ENCODE measurements at places on chromosomes 1 and 21.

- DNase-seq, result no peak
Observed at GRCh38 chr1:91857557-91858239, 28.3 kb downstream of the TGFBR3 start.

- DNase-seq, result no peak
Observed at GRCh38 chr1:114756009-114756892, 1.5 kb downstream of the CSDE1 start.

DNA sequence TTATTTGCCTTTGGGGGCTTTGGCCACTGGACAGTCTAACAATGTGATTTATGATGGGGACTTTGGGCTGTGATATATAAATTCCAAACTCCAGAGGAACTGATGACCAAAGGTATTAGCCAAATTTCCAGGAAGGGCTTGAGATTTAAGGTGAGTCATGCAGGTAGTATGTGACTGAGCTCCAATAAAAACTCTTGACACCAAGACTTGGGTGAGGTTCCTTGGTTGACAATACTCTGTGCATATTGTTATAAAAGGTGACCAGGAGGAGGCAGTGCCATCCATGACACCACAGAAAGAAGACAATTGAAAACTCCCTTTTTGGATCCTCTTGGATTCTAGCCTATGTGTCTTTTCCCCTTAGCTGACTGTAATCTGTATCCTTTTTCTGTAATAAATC lies 392.7 kb upstream of the LRRC7 start:
- no peak for DNase-seq

DNA sequence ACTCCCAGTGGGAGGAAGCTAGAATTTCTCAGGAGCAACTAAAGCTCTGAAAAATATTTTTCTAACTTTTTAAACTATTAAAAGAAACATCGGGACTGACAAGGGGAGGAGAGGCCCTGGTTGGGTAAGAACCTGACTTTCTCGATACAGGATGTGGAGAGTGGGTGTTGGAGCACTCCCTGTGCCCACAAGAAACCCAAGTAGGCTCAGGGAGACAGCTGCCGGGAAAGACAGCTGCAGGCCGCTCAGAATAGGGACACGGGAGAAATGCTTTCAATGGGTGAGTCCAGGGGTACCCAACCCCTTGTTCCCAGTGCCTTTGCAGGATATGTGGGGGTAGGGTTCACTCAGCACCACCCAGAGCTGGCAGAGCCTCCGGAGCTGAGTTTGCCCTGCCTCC lies 43.6 kb downstream of the PLEKHA6 start:
- DNase-seq, result no peak

DNA sequence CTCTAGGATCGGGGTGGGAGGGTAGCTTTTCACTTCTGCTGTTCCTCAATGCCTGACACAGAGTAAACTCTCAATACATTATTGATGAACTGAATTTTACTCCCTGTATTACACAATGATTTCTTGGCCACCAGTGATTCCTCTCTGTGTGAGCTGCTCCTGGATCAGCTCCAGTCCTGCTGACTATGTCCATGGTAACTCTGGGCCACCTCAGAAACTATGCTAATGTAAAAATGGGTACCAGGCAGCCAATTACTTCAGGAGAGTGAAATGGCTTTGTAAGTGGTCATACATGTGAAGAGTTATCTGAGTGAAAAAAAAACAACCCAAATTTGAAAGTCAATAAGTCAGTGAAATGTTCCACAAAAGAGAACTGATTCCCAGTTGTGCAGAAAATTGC lies 311.0 kb downstream of the KCNH1 start:
- DNase-seq, result no peak

DNA sequence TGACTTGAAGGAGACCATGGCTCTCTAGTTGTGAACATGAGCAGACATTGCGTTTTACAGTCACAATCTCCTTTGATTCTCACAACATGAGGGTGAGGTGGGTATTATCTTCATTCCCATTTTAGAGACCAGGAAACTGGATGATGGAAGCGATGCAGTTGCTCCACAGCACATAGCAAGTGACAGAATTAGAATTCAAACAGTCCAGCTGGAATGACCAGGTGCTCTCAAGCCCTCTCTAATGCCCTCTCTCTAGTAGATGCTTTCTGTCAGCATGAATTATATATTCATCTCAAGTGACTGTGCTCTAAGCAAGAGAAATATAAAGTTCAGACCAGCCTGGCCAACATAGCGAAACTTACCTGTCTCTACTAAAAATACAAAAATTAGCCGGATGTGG lies 9.8 kb upstream of the KIF1B start:
- no peak for DNase-seq

GRCh38 chr1:164611754-164612642 lies 53.0 kb downstream of the PBX1 start:
- peak; percentile 80 for DNase-seq

DNA sequence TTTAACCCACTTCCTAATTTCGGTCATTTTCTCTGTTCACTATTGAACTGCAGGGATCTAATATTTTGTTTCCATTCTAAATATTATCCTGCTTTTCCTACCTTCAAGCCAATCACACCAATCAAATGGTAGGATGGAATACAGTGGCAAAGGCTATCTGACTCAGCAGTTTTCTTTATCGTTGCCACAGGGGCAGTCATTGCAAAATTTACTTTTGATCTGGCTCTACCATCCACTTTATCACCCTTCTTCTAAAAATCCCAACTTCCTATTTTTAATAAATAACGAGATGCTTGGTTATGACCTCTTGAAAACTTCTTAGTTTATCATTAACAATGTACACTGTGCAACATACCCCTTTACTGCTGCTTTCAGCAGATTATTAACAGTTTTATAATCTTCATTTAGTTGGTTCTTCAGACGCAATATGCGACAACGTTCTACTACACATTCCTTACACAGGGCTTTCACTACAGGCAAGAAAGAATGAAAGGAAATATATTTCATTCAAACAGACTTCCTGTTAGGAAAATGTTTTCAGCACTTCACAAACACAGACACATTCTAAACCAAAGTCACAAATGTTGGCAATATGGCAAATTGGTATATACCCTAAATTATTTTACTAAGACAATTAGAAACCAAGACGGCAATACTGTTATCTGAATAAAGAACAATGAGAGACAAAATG lies 52.3 kb upstream of the RAP1GAP start:
- DNase-seq, result no peak

- no peak for DNase-seq
Observed at GRCh38 chr1:15261155-15262002, 14.4 kb downstream of the FHAD1 start.

DNA sequence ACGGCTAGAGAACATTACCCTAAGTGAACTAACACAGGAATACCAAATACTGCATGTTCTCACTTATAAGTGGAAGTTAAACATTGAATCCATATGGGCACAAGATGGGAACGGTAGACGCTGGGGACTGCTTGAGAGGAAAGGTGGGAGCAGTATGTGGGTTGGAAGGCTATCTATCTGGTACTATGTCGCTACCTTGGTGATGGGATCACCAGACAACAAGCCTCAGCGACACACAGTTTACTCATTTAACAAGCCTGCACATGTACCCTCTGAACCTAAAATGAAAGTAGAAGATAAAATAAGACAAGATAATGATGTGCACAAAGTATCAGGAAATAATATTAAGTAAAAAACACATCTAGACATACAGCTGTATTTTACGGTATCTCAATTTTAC lies 819 bp downstream of the PYHIN1 start:
- DNase-seq, result no peak

- DNase-seq, result no peak
Observed at GRCh38 chr1:77412820-77413530, 131.2 kb downstream of the AK5 start.

DNA sequence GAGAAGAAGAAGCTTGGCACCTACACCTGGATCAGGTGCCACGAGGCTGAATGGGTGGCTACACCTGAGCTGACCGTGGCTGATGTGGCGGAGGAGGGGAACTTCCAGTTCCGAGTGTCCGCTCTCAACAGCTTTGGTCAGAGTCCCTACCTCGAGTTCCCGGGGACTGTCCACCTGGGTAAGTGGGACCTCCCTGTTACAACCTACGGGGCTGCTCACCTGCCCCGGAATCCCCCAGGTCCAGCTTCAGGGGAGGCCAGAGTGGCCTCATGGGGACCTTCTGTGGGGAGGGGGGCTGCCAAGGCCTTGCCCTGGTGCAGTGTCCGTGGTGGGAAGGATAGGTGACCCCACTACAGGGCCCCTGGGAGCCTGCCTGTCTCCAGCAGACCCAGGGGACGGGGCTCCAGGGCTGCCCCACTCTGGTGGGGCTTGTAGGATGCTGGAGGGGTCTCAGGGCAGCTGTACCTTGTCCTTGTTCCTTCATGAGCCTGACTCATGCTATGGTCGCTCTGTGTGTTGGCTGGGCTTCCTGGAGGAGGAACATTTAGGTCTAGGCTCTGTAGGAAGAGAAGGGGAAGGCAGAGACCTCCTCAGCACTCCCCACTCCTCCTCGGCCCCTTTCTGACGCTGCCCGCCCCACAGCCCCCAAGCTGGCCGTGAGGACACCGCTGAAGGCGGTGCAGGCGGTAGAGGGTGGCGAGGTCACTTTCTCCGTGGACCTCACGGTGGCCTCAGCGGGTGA lies 7.2 kb downstream of the OBSCN start:
- no peak for DNase-seq

DNA sequence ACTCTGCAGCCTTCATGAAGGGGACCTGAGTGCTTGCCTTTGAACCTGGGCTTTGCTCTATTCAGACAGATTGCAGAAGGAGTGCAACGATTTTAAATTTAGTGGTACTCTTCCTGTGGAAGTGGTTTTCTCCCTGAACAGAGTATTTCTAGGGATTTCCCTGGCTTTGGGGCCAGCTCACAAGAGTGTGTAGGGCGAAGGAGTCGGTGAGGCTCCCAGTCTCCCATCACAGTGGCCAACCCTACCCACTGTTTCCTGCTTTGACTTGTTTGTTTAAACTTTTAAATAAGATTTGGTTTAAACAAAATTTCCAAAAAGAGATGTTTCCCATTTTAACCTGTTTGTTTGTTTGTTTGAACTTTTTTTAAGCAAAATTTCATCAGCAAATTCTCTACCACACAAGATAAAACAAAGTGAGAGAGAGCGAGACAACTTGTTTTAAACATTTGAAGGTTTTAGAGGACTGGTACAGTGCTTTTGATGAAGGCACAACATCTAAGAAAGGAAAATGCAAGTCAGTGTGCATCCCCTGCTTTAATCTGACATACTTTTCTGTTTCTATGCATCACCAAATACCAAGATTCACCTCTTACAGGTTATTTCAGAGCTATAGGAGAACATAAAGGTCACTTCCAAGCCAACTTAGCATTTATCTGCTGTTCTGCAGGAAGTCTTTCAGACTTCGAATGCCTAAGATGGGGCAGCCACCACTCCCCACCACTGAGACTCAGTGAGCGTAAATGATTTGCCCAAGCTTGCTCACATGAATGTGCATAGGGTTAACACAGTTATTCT lies 6.6 kb downstream of the SELP start:
- DNase-seq, result no peak

GRCh38 chr1:18599086-18599485 lies 31.6 kb upstream of the PAX7 start:
- DNase-seq, result no peak

GRCh38 chr1:72780212-72780611 lies 497.9 kb upstream of the NEGR1 start:
- DNase-seq, result no peak

DNA sequence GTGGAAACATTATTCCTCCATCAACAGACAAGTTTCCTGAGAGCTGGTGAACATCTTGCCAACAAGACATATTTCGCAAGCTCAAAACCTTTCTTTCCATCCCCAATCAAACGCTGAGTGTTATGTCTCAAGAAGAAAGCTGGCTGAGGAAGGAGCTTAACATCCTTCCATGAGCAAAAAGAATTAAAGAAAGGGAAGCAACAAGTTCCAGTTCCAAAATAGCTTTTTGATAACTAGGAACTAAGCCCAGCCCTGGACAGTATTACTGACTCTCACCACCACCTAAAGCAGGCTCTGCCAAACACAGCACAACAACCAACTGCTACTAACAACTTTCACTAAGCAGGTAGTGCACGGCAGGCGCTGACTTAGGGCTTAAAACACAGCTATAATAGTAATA lies 50.2 kb downstream of the CAPZB start:
- peak; percentile 72 for DNase-seq

- DNase-seq, result no peak
Observed at GRCh38 chr1:239719642-239720258, 333.4 kb downstream of the CHRM3 start.

- DNase-seq, result no peak
Observed at GRCh38 chr1:21517660-21518480, 8.6 kb downstream of the ALPL start.
